ENCODE measurements at places on chromosomes 2 and 18. TPM values are rescaled to one million over a fixed set of nuclear protein-coding genes. Genes with fewer than 3 reads are reported as not detected.

The OBSL1 gene
- polyA plus RNA-seq: 22.1 TPM

The NYAP2 gene
- 0.96 TPM for polyA plus RNA-seq

The CNNM3 gene
- 6.4 TPM for polyA plus RNA-seq

The RBM44 gene
- 0.06 TPM for polyA plus RNA-seq

GRCh38 chr2:233474308-233475160 lies 92.0 kb downstream of the USP40 start:
- DNase-seq: no peak

DNA sequence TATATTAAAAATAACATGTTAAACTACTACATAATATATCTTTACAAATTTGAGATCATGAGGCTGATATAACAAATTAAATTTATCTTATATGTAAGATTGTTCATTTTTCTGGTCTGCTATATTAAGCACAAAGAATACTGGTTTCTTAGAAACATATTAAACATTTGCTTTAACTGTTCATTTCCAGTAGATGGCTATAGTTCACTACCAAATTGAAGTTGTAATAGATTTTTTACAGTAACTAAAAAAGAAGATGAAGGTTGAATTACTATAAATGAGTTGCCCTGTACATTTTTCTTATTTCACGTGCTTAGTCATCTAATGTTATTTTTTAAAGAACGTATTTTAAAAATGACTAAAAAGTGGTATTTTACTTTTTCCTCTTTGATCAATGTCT lies 57.0 kb downstream of the ZNF407 start:
- DNase-seq: no peak

- no peak for DNase-seq
Measured at GRCh38 chr2:86439879-86440630, 1.1 kb upstream of the KDM3A start.

DNA sequence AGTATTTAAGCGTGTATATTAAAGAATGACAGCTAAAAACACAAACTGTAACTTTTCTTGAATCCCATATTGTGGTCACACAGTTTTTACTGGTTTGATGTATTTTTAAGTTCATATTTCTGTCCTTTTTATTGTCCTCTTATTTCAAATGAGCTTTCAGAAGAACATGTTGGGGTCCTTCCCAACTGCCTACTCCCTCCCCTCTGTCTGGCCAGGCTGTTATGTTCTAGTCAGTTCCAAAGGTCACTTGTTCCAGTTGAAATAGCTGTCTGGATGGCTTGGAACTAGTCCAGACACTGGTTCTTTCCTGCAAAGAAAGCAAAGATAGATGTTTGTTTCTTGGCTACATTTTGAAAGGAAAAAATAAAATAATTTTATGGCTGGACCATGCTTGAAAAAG lies 306.9 kb downstream of the GULP1 start:
- DNase-seq: no peak
